Ammon's horn (tissue), 1 donor: ENCODE measurements at places on chromosomes 1 and 21.
A peak's percentile ranks its signal among the peaks of the same experiment; 100 is the strongest.

GRCh38 chr1:79310609-79311008 lies 304.1 kb upstream of the ADGRL4 start:
- DNase-seq: no peak

DNA sequence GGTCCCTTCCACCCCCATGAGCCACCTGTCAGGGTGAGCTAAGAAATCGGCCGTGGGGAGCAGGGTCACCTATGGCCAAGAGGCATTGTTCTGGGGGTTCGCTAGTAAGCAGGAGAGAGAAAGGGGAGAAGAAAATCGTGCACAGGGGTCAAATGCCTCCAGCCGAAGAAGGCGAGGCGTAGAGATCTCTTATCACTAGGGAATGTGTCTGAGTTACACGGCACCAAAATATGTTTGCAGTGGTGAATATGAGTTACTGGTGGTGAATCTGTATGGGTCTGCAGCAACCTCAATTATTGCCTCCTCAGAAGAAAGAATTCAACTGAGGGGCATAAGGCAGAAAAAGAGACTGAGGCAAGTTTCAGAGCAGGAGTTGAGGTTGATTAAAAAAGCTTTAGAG lies 54.2 kb upstream of the RABGAP1L start:
- DNase-seq: no peak

GRCh38 chr1:209749670-209750323 lies 6.1 kb upstream of the TRAF3IP3 start:
- no peak for DNase-seq

GRCh38 chr1:231497629-231498152 lies 30.8 kb upstream of the TSNAX start:
- DNase-seq: no peak

GRCh38 chr1:207151920-207152319 lies 47.9 kb downstream of the C4BPA start:
- DNase-seq: no peak

- DNase-seq: no peak
These were observed 100.0 kb upstream of the RAB4A start for GRCh38 chr1:229170778-229171505.

DNA sequence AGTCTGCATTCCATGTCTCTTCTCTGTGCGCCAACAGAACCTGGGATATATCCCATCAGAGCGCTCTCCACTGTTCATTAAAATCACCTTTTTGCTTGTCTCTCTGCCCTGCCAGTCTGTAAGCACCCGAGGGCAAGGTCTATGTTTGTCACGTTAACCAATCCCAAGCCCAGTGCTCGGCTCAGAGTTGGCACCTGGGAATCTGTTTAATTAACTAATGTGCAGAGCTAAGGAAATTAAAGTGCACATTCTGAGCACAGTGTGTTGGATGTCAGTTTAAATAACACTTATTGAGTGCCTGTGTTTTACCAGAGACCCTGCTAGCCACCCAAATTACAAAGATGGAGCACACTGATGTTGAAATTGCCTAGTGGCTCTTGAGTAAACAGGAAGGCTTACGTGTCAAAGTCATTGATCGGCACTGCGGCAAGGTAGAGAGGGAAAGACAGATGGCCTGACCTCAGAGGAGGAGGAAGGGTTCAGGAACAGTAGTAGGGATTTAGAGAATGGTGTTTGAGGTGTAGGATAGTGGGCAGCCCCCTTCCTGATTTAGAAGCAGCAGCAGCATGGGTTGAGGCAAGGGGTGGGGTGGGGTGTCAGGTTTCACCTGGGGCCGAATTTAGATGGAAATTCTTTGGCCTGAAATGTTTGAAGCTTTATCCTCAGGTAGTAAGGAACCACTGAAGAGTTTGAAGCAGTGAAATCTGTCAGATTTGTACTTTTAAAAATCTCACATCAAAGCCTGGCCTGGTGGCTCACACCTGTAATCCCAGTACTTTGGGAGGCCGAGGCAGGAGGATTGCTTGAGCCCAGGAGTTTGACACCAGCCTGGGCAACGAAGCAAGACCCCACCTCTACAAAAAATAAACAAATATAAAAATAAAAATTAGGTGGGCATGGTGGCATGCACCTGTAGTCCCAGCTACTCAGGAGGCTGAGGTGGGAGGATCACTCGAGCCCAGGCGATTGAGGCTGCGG lies 7.7 kb downstream of the ARMH1 start:
- DNase-seq: no peak

- no peak for DNase-seq
These were observed 233.1 kb upstream of the USP24 start for GRCh38 chr1:55448261-55448660.

GRCh38 chr1:85134583-85135391 lies 66.0 kb downstream of the SYDE2 start:
- peak; percentile 53 for DNase-seq

- no peak for DNase-seq
These were observed 216.1 kb upstream of the GRIK3 start for GRCh38 chr1:37250371-37250770.

DNA sequence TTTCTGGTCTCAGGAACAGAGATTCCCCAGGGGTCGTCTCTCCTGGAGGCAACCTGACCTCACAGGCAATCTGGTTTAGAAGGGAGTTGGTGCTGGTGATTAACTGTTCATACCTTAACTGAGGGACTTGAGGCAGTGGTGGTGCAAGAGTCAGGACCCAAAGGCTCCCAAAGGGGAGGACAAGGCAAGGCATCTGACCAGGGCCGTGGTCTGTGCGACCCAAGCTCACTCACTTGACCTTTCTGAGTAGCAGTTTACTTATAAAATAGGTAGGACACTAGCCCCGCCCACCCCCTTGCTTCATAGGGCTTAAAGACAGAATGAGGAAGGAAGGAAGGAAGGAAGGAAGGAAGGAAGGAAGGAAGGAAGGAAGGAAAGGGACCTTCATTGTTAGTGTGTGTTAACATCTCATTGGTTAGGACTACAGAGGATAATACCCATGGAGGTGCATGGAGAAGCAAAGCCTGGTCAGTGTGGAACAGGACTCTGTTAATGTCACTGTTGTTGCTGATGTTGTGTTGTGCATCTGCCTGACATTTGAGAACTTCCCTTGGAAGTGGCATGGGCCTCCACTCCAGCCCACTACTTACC lies 4.6 kb upstream of the KCNA2 start:
- no peak for DNase-seq

DNA sequence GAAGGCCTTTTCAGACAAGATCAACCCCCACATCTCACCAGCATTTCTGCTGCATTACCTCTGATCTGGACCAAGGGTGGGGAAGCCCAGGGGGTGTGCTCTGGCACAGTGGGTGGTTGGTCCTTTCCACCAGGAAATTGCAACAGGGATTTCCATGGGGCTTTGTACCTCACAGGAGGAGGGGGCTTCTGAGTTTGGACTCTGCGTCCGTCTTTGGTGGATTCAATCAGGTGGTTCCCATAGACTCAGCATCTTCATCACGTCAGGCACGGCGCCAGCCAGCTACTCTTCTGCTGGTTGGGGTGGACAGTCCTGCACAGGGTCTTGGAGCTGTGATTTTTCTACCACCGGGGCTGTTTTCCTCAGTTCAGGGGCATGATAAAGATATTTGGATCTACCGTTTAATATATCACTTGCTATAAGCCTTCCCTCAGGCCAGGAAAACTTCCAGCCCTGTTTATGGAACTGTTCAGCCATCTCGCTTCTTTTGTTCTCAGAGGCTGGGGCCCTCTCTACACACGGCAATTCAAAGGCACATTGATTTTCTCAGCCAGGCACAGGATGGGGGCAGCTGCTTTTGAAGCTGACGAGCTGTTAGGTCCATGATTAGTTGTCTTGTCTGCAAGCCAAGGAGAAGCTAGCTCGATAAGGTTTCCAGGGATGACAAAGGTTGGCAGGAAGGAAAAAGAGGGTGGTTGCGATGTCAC lies 467.3 kb downstream of the CAMTA1 start:
- no peak for DNase-seq

GRCh38 chr1:197585809-197586208 lies 189.5 kb downstream of the DENND1B start:
- no peak for DNase-seq

DNA sequence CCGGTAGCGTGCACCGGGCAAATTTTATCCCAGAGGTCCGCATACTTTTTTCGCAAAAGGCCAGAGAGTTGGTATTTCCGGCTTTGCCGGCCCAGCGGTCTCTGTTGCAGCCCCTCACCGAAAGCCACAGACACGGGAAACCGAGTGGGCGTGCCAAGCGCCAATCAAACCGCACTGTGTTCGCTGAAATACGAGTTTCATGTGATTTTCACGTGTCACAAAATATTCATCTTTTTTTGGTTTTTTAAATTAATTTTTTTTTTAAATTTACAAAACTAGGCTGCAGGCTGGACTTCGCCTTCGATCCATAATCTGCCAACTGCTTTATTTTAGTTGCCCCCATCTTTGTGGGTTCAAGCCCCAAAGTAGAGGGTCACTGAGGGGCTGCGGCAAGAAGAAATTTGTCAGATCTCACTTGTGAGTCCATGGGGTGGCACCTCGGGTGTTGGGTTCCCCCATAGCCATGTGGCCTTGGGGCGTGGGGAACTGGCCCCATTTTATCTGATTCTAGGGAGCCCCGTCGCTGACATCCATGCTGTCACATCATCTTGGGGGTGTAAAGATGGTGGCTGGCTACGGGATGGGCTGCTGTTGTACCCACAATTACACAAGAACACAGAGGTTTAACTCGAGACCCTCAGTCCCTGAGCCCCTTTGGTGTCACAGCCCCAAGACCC lies 20.8 kb downstream of the SLC45A1 start:
- DNase-seq: no peak

GRCh38 chr1:182211386-182211785 lies 149.9 kb upstream of the ZNF648 start:
- DNase-seq: peak; percentile 29

DNA sequence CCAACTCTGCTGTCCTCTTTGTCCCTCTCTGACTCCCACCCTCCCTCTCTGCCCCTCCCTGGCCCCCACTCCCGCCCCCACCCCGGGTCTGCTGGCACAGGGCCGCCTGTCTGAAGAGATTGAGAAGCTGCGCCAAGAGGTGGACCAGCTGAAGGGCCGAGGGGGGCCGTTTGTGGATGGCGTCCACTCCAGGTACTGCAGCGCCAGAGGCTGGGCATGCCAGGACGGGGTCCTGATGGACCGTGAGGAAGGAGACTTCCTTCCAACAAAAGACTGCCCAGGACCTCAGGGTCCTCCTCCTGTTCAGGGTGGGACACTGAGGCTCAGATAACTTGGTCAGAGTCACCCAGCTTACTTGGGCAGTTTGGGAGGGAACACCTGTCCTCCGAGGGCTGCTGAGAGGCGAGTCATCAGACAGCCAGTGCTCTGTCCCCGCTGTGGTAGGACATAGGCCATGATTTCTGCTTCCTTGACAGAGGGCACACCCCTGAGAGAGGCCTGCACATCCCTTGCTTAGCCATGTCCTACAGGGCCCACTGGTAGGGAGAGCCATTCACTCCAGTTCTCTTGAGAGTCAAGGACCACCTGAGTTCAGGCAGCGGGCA lies 23.4 kb downstream of the PPFIA4 start:
- DNase-seq: no peak

DNA sequence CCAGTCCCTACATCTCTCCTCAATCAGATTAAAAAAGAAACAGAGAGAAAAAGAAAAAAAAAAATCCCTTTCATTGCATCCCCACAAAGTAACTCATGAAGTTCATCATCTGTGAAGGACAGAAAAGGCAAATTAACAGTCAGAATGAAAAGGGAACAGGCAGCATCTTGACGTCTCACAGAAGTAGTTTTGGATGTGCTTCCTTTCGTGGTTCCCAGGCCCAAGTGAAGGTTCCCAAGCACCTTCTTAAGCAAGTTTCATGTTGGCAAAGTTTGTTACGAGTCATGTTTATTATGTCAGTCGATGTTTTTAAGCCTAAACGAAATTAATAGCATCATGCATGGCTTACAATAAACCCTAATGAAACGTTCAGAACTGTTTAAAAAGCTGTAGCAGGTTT lies 475.2 kb downstream of the SETD4 start:
- peak; percentile 32 for DNase-seq

GRCh38 chr1:79499541-79499940 lies 493.0 kb upstream of the ADGRL4 start:
- DNase-seq: no peak

GRCh38 chr1:53508991-53509666 lies 49.9 kb downstream of the DMRTB1 start:
- no peak for DNase-seq

GRCh38 chr1:211638246-211638645 lies 37.2 kb downstream of the NEK2 start:
- DNase-seq: no peak

- DNase-seq: peak; percentile 0
These were observed 10.6 kb downstream of the HLX start for GRCh38 chr1:220889848-220890287.

- DNase-seq: no peak
These were observed 184.7 kb downstream of the TOMM20 start for GRCh38 chr1:234943836-234944402.

DNA sequence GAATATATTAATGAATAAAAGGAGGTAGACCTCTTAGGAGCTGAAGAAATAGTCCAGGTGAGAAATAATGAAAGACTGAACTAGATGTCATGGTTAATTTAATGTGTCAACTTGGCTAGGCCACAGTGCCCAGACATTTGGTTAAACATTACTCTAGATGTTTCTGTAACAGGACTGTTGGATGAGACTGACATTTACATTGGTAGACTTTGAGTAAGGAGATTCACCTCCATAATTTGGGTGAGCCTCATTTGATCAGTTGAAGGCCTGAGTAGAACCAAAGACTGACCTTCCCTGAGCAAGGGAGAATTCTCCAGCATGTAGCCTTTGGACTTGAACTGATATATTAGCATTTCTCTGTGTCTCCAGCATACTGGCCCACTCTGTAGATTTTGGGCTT lies 49.2 kb upstream of the TACSTD2 start:
- no peak for DNase-seq

GRCh38 chr1:244160455-244161235 lies 109.6 kb downstream of the ZBTB18 start:
- DNase-seq: no peak

DNA sequence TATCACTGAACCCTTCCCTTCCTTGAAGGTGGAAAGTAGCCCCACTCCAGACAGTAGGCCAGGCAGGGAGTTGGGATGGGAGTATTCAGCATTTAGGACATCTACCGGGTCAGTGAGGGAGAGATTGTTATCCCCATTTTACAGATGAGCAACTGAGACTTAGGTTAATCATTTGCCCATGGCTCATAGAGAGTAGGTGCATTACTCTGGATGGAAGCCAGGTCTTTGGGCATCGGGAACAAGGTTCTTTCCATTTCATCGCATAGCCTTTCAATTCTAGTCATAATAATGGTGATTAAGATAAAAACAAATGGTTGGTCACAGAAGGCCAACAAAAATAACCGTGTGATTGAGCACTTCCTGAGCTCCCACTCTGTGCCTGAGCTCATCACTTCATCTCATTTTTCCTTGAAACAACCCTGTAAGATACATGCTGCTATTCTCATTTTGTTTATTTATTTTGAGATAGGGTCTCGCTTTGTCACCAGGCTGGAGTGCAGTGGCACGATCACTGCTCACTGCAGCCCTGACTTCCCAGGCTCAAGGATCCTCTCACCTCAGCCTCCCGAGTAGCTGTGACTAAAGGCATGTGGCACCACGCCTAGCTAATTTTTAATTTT lies 64.8 kb downstream of the NAV1 start:
- DNase-seq: no peak
